M059J (cell line): ENCODE measurements at places on chromosomes 4 and X. TPM values are rescaled to one million over a fixed set of nuclear protein-coding genes. Genes with fewer than 3 reads are reported as not detected.

DNA sequence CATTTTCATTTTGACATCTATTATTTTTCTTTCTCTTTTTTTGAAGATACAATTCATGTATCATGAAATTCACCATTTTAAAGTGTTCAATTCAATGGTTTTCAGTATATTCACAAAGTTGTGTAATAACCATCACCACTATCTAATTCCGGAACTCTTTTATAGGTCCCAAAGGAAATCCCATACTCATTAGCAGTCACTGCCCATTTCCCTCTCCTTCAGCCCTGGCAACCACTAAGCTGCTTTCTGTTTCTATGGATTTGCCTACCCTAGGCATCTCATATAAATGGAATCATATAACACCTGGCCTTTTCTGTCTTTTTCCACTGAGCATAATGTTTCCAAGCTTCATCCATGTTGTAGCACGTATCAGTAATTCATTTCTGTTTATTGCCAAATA lies 3.2 kb upstream of the FGF2 start:
- DNase-seq, result no peak

- no peak for DNase-seq
Observed at GRCh38 chrX:18640686-18641085, 31.2 kb downstream of the RS1 start.

GRCh38 chrX:2264179-2265030 lies 236.4 kb downstream of the DHRSX start:
- no peak for DNase-seq

GRCh38 chr4:620201-620600 lies 5.2 kb upstream of the PDE6B start:
- DNase-seq, result no peak

- no peak for DNase-seq
Observed at GRCh38 chr4:96776920-96777527, 937.1 kb downstream of the PDHA2 start.

DNA sequence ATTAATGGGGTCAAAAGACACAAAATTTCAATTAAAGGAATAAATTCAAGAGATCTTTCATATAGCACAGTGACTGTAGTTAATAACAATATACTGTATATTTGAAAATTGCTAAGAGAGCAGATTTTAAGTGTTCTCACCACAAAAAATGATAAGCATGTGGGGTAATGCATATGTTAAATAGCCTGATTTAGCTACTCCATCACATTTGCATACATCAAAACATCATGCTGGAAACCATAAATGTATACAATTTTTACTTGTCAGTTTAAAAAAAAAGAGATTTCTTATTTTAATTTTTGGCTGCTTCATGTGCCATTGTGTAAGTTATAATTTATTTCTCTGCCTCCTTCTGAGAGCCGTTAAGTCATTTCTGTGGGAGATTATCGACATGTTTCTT lies 65.9 kb downstream of the FAM184B start:
- DNase-seq, result no peak

Gene TCEAL1
- 53.5 and 88.1 TPM in 2 replicates for total RNA-seq

Gene SPANXA2
- total RNA-seq, result 157 and 162 TPM in 2 replicates

Gene FRMPD3
- total RNA-seq, result 0.05 TPM in 1 of 2 replicates, not detected in the other

Gene SH3TC1
- 0.66 and 1.8 TPM in 2 replicates for total RNA-seq
